ENCODE measurements at places on chromosomes 7 and 10.

DNA sequence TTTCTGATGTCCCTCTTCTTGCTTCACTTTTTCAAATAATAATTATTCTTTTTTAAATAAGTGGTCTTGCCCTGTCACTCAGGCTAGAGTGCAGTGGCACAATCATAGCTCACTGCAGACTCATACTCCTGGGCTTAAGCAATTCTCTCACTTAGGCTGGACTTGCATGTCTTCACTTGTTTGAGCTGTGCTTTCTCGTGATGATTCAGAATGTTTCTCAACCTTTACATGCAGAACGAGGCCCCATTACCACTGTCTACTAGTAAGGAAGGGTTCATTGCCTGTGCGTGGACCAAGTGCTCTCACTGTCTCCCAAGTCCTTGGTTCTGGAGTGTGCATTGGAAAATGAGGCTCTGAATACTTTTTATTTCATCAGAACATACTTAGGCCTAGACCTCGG is 468.6 kb upstream of the COBL start:
- DNase-seq, result no peak

DNA sequence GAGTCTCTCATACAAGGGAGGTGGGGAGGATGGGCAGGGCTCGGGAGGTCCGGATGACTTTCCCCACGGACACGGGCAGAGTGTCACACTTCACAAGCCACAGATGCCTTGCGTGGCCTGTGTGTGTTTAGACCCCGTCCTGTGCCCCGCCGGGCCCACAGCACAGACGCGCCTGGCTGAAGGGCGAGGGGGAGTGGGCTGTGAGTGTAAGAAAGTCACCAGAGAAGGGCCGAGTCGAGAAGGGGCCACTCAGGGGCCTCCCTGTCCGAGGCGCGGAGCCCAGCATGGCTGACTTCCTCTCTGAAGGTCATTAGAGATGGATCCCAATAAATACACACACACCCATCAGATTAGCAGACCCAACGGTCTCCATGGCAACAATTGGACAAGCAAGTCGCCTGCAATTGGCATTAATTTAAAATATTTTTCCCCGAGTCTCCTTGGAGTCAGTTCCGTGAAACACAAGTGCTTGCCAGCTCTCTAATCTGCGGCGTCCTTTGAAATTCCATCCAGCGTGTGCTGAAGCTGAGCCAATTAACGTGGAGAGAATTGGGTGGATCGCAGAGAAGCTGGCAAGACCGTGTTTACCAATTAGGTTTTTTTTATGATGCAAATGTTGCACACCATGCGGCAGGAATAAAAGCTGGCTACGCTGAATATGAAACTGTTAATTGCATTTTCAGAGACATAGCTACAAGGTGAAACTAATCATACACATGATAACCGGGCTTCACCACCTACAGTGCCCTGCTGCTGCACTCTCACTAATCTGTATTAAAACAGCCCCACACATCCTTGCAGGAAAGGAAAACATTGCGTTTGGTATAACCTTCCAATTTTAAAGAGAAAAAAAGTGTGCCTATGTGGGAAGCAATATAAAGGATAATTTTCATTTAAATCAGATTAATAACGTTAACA is 571.2 kb downstream of the PTPRN2 start:
- DNase-seq, result no peak

DNA sequence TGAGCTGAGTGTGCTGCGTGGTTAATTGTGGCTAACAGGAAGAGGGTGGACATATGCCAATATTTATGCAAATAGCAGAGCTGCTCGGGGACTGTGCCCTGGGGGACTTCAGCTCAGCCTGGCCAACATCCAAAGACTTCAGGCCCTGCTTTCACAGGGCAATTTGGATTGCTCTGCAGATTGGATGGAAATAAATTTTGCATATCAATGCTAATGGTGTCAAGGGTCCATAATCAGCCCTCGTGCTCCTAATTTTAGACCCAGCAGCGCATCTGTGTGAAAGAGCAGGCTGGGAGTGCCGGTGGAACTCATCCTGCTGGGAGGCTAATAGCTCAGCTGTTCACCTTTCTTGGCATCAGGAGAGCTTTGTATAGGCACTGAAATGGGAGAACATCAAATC is 270.1 kb downstream of the TCERG1L start:
- DNase-seq, result no peak

DNA sequence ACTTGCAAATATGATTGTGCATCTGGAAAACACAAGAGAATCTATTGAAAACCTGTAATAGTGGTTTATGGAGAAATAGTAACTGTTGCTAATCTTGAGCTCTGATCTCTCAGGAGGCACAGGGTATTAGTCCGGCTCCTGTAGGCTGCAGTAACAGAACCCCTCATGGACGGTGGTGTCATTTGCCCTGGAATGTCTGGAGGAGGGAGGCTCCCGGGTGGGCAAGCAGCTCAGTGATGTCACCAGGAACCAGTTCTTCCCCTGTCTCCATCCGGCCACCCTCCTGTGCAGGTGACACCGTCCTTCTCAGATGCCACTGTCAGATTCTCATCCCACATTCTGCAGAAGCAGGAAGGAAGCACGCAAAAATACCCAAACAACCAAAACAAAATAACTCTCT is 29.3 kb downstream of the INPP5A start:
- no peak for DNase-seq

- no peak for DNase-seq
Measured at GRCh38 chr10:22853906-22854447, 73.9 kb upstream of the ARMC3 start.

DNA sequence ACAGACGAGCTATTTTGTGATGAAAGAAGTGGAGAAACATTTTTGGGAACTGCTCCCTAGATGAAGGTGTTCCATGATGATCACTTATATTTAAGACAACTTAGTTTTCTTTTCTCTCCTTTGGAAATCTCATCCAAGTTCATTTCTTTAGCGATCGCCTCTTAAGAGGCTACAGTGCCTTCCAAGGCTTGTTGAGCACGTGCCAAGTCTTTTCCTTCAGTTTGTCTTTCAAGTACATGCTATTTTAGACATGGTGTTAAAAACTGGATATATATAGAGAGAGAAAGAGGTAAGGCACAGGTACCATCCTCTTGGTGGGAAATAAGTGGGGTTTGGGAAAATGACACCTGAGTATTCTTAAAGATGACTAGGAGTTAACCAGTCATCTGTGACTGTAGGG is 2.7 kb downstream of the ADK start:
- DNase-seq, result no peak

Data from CD4-positive, alpha-beta T cell treated with Interleukin-17A for 1 hour (primary cell).